Hypothalamus (tissue), 51 donors: ENCODE measurements at places on chromosomes 2 and 18.

DNA sequence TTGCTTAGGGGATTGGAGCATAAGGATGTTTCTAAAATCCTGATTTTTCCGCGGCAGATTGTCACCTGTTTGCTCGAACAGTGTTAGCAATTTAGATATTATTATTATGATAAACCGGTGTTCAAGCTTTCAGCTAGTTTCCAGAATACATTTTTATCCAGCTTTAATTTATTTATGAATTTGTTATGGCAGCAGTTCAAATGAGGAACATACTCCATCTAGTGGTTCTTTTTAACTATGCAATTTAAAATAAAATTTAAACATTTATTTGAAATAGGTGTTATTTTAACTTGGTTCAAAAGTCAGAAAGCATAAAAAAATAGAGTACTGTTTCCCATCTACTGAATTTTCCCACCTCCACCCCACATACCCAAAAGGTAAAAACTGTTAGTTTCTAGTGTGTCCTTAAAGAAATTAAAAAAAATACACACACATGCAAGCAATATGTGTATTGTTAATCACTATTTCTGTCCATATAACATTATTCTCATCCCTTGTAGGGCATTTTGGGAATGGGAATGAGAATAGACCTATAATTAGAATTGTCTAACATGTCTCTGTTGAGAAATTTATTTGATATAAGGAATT, 23.2 kb downstream of the ACOXL start:
- DNase-seq: no peak

GRCh38 chr18:62876828-62877227, 161.5 kb downstream of the PHLPP1 start:
- no peak for DNase-seq

DNA sequence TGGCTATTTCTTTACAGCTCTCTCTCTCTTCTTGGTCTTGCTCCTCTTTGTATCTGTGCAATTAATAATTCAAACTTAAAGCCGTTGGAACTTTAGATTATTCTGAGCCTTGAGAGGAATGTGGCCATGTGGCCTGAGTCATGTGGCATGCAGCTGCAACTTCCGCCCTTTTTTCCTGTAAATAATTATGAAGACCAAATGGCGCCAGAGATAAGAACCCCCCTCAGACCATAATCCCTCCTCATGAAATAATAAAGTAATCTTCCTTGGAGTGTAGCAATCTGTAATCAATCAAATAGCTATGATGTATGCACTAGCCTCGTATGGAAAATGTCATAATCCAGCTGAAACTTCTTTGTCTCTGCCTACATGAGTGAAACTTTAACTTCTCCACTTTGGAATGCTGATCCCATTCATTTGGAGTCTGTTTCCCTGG, 13.5 kb upstream of the TWSG1 start:
- no peak for DNase-seq

DNA sequence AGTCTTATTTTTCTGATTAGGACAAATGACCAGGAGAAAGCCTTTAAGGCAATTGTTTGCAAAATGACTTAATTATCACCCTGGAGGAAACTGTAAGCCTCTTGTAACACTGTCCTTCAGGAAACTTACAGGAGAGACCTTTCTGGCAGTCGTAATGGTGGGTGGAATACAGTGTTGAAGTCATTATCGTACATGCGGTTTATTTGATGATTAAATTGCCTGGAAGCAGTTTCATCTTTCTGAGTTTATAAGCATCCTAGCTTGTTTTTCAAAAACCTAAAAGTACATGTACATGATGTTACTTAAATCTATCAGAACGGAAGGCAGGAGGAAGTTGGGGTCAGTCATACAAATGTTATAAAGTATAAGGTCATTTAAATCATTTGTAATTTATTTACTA, 86.2 kb upstream of the RAB27B start:
- no peak for DNase-seq

DNA sequence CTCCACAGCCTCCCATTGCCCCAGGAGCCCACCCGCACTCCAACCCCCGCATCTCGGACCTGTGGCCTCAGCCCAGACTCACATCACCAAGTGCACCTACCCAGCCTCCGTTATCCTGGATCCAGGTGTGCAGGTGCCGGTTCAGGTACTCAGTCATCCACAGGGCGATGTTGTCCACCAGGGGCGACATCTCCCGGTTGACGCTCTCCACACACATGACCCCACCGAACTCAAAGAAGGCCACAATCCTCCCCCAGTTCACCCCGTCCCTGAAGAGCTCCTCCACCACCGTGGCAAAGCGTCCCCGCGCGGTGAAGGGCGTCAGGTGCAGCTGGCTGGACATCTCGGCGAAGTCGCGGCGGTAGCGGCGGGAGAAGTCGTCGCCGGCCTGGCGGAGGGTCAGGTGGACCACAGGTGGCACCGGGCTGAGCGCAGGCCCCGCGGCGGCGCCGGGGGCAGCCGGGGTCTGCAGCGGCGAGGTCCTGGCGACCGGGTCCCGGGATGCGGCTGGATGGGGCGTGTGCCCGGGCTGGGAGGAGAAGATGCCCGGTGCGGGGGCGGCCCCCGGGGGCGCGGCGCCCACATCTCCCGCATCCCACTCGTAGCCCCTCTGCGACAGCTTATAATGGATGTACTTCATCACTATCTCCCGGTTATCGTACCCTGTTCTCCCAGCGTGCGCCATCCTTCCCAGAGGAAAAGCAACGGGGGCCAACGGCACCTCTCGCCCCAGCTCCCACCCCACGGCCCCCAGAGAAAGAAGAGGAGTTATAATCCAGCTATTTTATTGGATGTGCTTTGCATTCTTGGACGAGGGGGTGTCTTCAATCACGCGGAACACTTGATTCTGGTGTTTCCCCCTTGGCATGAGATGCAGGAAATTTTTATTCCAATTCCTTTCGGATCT, 1.3 kb downstream of the BCL2 start:
- peak; percentile 71 for DNase-seq

GRCh38 chr18:63953811-63954210, 4.7 kb downstream of the HMSD start:
- no peak for DNase-seq

DNA sequence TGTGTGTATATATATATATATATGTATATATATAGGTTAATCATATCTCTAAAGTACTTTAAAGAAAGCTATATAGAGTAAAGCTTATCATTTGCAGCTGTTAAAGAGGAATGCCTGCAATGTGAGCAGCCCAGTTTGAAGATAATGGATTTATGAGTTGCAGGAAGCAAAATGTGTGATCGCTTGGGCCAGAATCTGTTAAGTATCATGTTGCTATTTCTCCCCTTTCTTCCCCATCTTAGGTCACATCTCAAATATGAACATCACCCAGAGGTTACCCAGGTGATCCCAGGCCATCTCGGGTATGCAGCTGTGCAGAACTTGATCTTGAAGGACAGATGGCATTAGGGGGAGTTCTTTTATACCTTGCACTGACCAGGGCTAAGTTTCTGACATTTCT, 316.5 kb downstream of the MTX2 start:
- no peak for DNase-seq

DNA sequence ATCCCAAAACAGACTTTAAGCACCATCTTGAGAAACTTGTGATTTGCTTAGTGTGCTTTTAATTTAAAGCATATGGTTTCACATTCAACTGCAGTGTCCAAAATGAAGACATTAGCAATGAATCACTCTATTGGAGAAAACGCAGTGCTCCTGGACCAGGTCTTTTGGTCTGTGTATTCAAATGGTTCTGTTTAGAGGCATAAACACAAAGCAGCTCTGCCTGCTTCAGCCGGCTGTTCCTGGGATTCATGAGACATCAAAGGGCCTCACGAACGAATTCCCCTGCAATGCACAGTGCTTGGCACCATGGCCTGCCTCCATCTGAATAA, 117.1 kb upstream of the SP5 start:
- no peak for DNase-seq

DNA sequence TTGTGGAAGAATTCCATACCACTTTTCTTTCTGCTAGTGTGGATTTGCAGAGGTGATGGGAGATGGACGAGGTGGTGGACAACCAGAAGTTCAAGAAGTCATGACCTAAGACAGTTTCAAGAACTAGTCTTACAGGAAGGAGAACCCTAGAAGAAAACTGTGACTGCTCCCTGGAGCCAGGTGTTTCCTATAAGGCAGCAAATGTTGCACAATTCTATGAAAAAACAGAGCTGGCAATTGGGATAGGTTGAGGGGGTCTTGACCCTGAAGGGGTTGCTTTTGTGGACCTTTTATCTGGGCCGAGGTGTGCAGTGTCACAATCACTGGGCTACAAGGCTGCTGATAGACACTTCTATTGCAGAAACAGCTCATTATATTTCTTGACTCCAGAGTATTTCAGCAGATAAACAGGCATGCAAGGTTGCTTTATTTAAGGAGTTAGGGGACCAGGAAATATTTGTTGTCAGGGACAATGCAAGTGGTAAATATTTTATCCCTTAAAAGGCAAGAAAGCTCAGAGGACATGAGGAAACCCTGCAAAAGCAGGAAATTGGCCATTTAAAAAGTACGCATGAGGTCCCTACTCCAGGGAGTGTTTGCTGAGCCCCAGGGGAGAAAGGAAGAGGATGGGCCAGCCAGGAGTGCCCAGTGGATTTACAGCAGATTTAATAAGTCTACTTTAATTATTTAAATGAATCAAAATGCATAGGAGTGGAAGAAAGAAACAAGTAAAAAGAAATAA, 22.9 kb downstream of the APCDD1 start:
- DNase-seq: no peak

DNA sequence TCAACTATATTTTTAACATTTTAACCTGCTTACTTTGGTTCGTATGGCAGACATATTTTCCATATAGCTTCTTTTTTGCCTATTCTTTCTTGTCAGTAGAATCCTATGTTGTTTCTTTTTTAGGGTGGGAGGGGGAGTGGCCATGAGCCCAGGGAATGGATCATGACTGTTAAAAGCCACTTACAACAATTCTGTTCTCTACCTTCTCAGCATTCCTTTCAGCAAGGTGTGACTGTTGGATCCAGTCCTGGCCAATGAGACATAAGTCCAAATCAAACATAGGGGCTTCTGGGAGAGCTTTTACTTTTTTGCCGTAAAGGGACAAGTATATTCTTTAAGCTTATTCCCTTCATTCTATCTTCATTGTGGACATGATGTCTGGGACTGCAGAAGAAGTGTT, 25.0 kb upstream of the DNAH6 start:
- no peak for DNase-seq

DNA sequence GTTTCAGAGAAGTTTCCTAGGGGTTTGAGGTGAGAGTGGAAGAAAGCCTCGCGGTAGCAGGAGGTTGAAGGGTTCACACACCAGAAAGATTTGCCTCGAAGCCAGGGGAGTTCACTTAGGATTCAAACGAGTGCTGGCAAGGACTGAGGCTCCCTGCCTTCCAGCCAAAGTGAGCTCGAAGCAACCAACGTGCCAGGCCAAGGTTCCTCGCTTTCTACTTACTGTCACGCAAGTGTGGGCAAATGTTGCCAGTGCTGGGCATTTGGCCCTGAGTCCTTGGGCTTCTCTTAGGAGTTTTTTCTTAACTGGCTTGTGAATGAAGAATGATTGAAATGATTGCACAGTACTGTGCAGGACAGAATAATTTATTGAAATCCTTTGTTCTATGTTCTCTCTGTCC, 53.6 kb downstream of the TMEM178A start:
- peak; percentile 47 for DNase-seq

- no peak for DNase-seq
Measured at GRCh38 chr2:115427436-115427835, 985.0 kb downstream of the DPP10 start.

DNA sequence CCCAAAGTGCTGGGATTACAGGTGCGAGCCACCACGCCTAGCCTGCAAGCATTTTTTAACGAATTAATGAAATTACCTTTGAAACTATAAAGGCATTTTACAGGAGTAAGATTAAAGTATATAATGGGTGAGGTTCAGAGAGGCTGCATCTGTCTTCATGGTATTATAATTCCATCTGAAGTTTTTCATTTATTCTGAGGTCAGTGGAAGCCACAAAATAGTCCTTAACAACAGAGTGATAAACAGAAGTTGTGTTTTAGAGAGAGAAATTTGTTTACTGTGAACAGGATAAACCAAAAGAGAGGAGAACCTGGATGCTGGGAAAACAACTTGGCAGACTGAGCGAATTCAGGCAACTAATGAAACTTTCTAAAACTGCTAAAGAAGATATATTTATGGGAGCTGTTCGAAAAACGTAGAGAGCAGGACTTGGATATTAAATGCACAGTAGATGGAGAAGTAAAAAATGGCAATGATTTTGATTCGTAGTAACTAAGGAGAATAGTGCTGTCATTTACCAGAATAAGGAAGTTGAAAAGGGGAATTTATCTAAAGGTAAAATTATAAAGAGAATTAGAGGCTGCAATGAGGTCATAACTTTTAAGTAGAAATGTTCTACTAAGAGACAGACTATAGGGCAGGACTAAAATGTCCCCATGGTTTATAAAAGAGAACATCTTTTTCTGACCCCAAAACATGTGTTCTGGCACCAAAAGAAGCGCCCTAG, 37.9 kb upstream of the ITGA4 start:
- no peak for DNase-seq

DNA sequence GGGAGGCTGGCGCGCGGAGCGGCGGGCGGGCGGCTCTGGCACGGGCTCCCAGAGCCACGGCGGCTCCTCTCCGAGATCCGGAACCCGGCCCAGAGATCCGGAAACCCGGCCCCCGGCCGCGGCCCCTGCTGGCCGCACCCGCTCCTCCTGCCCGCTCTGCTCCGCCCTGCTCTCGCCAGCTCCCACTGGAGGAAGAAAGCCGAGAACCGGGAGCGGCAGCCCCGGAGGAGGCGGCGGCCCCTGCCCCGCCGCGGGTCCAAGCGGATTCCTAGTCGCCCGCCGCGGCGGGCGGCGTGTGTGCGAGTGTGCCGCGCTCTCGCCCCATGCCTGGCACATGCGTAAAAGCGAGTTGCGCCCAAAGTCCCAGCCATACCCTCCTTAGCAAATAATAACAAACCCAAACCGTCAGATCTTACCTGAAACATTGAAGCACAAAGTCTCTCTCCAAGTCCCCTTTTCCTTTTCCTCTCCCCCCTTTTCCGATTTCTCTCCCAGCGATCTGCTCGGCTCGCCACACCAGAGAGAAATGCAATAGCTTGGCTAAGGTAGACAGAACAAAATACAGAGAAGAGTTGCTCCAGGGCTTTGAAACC, 108.7 kb upstream of the KCTD1 start:
- DNase-seq: peak; percentile 47
